T-helper 9 cell (primary cell): ENCODE measurements at places on chromosomes 7 and 10.

GRCh38 chr10:80485076-80485945 lies 31.2 kb downstream of the TSPAN14 start:
- DNase-seq, result no peak

GRCh38 chr7:146414373-146414772 lies 297.8 kb downstream of the CNTNAP2 start:
- DNase-seq, result no peak

- DNase-seq, result no peak
Measured at GRCh38 chr10:32939296-32940111, 18.5 kb downstream of the ITGB1 start.

GRCh38 chr10:78916227-78916626 lies 152.5 kb upstream of the ZMIZ1 start:
- DNase-seq, result no peak

DNA sequence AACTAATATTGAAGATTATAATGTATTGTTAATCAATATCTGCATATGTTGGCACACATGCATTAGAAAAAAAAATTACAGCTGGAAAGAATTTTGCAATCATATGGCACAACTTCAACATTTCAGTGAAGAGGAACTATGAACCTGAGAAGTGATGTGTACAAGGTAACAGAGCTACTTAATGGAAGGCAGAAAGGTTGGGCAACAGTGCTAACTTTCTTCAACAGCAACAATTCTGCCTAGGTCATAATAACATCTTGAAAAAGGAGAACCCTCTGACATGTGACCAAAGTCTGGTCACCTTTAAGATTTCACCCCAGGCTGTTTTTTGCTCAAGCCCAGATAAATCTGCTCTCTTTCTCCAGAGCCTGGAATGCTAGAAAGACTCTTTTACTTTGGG lies 47.9 kb upstream of the SKAP2 start:
- no peak for DNase-seq
